ENCODE measurements at places on chromosomes 16 and 17. TPM values are rescaled to one million over a fixed set of nuclear protein-coding genes. Genes with fewer than 3 reads are reported as not detected.

The CHST5 gene
- not detected for total RNA-seq

GRCh38 chr17:45222996-45223538, 1.4 kb downstream of the FMNL1 start:
- H3K4me3 ChIP-seq, result peak overlapping the region; percentile 92
- peak; percentile 36 for DNase-seq
- no peaks in the 10 kb centered on the region for H3K27me3 ChIP-seq
- no peaks in the 10 kb centered on the region for H3K36me3 ChIP-seq
- H3K4me1 ChIP-seq, result peaks cover 80% of the 10 kb centered on the region
- peak overlapping the region; percentile 94 for H3K27ac ChIP-seq

- no peaks in the 10 kb centered on the region for H3K36me3 ChIP-seq
- no peaks in the 10 kb centered on the region for H3K27me3 ChIP-seq
- no peak for DNase-seq
- no peak overlapping the region for H3K4me3 ChIP-seq
Observed at GRCh38 chr17:66799849-66800537, 34.9 kb upstream of the CACNG5 start.

- no peak overlapping the region for H3K4me3 ChIP-seq
- no peaks in the 10 kb centered on the region for H3K36me3 ChIP-seq
- no peak for DNase-seq
Observed at GRCh38 chr16:60261425-60261824, 1527.3 kb upstream of the GOT2 start.

All from natural killer cell (primary cell).